ENCODE measurements at places on chromosomes 3 and 15.

DNA sequence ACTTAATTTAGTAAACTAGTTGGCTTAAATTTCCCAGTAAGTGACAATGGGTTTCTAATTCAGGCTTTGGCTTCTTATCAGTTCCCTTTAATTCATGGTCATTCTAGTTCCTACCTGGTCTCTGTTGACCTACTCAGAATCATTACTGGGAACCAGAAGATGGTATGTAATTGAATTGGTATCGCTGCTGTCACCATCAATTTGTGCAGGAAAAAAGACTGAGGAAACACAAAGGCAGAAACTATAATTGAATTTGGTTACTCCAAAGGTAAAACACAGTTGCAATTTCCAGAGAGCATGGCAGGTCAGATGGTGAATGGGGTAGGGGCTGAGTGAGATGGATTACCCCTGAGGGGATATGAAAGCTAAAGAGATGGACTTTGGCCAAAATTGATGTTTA lies 226.5 kb upstream of the GAP43 start:
- no peak for DNase-seq

- DNase-seq, result no peak
These were observed 164.6 kb downstream of the GOLGA6L4 start for GRCh38 chr15:84400017-84400740.

DNA sequence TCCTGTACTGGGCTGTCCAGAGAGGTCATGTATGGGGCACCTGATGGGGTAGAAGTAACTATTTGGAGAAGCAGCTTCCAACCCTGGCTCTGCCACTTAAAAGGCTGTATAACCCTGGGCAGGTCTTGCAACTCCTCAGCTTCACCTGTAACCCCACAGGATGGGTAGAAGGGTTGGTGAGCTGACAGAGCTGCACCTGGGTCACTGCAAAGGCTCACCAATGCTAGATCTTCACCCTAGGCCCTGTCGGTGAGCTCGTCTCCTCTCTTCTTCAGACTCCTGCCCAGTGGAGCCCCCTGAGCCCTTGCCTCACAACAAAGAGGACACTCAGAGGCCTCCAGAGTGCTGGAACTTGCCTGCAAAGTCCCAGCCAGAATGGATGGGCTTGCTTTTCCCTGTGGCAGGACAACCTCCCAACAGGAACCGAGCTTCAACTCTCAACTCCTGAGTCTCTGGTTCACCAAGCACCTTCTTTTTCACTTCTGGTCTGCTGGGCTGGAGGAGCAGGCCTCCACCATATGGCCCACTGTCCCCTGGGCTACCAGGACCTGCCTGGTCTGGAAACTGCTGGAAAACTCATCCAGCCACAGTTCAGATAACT lies 45.9 kb downstream of the XXYLT1 start:
- DNase-seq, result no peak

- DNase-seq, result peak; percentile 27
These were observed 848 bp downstream of the NCEH1 start for GRCh38 chr3:172709774-172710663.

All from NCI-H1092 treated with DMSO at 0.1 percent for 48 hours (cell line).